T-helper 1 cell (primary cell): ENCODE measurements at places on chromosomes 2 and 18.

DNA sequence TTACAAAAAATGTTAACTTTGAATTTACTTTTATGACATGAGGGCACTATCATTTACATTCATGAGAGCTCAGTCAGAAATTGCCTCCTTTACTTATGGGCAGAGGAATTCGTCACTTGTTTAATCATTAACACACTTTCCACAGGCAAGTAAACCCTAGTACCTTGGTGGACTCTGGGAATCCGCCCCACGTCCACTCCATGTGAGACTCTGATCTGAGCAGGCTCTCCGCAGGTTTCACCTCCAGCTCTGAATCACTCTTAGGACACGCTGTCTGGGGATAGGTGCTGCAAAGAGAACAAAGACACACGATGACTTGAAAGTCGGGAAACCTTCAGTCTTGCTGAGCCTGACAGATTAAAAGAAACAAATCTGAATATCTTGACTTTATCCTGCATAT lies 73.6 kb downstream of the LPIN2 start:
- no peak for DNase-seq

- no peak for DNase-seq
These were observed 364.7 kb downstream of the ERBB4 start for GRCh38 chr2:212173756-212174510.

GRCh38 chr18:62165583-62165982 lies 21.3 kb downstream of the PIGN start:
- no peak for DNase-seq

- DNase-seq, result no peak
These were observed 28.0 kb downstream of the RFX8 start for GRCh38 chr2:101446869-101447268.

DNA sequence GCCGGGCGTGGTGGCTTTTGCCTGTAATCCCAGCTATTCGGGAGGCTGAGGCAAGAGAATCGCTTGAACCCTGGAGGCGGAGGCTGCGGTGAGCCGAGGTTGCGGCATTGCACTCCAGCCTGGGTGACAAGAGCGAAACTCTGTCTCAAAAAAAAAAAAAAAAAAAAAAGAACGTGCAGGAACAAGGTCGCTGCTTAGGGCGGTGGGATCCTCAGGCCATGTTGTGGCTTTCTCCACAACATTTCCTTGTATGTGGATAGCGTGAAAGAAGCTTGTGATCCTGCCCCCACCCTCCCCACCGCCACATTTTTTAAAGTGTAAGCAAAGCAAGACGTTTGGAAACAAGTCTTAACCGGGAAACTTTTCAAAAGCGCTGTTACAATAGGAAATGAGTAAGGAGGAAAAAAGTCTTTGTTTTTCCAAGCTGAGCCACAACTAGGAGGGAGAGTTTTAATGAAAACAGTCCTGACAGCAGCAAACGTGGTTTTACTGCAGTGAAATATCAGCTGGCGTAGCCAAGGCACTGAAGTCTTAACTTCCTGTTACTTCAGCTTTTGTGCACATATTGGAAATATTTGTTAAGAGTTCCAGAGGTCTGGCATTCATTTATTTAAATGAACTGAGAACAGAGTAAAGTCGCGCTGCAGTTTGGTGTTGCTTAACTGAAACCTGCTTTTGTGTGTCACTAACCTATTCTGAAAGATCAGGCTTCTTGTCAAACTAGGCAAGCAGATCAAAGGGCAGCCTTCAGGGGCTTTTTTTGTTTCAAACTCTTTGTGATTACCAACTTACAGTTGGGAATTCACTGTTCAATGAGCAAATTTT lies 3.8 kb downstream of the TGIF1 start:
- DNase-seq, result peak; percentile 22

GRCh38 chr2:225010804-225011203 lies 31.5 kb downstream of the DOCK10 start:
- no peak for DNase-seq

DNA sequence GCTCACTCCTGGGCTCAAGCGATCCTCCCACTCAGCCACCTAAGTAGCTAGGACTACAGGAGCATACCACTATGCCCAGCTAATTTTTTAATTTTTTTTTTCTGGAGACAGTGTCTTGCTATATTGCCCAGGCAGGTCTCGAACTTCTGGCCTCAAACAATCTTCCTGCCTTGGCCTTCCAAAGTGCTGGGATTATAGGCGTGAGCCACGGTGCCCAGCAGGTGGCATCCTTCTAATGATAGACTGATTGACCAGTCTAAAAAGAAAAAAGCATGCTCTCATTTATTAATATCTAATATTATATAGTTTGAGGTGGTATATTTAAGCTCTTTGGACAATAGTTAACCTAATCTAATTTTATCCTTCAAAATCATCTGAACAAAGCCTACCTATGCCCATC lies 198.6 kb downstream of the CAMKMT start:
- DNase-seq, result no peak

DNA sequence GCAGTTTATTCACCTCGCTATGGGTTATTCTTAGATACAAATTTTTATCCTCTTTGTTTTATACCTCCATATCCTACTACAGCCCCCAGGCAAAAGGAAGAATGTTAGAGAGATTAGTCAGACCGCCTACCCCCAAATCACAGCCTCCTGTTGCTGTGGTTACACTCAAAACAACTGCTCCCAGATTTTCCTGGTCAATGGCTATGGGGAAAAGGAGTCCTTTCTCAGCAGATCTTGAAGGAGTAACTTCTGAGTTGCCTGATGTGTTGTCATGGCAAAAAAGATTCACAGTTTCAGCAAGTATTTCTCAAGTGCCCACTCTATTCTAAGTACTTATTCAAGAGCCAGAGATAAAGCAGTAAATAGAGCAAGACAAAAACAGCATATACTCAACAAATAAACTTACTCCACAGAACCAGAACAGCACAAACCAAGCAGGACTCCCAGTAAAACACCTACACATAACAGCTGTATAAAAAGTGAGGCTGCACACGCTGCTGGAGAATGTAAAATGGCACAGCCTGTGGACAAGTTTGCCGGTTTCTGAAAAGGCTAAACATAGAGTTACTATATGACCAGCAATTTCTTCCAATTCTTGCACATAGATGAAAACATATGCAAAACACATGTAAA lies 104.8 kb downstream of the NOL10 start:
- DNase-seq, result no peak

- DNase-seq, result peak; percentile 64
These were observed 118.1 kb downstream of the MSH2 start for GRCh38 chr2:47520825-47521665.

DNA sequence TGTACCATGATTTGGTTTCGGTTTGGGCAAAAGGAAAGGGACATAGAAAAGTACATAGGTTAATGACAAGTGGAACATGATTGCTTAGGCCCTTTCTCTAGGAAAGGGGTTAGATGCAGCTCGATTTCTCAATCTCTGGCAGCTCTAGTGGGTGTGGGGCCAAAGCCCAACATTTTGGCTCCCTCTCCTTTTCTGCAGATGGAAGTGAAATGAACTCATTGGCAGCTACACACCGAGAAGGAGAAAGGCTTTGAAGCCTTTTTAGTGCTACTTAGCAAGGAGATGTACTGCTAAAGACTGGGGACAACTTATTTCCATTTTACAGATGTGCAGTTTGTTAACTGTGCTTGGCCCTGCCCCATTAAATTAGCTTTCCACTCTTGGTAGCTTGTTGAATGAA lies 93.8 kb downstream of the LYPD6B start:
- no peak for DNase-seq

GRCh38 chr18:68763083-68763482 lies 34.8 kb upstream of the CCDC102B start:
- DNase-seq, result no peak

GRCh38 chr2:202002381-202002780 lies 31.3 kb upstream of the FZD7 start:
- DNase-seq, result no peak

DNA sequence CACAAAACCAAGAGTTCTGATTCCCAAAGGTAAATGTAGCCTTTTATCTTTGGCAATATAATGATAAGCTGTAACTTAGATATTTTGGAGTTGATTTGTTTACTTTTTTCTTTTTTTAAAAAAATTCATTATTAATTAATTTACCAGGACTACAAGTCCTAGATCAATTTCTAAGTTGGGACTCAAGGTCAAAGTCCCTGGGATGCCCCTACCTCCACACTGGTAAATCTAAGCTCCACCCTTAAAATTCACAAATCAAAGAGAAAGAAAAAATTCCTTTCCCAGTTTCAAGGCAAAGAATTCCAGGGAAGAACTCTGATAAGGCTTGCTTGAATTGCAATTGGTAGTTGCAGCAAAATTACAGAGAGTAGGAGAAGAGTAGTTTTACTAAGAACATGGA lies 71.3 kb downstream of the MDH1 start:
- DNase-seq, result no peak

DNA sequence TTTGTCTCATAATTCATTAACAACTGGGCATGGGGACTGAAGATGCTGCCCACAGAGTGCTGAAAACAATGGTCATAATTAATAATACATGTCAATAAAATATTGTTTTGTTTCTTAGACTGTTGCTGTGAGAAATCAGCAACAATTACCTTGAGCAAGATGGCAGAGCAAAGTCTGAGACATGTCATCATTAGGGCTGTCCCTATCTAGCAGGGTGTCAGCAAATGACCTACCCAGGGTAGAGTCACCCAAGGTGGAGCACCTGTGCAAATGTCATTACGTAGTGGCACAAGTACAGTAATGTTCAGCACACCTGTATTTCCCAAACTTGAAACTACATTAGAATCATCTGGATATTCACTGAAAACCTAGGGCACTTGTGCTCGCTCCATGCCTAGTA lies 10.6 kb upstream of the IL36A start:
- no peak for DNase-seq

GRCh38 chr2:191629001-191629453 lies 48.9 kb upstream of the NABP1 start:
- DNase-seq, result no peak

GRCh38 chr2:230000118-230000841 lies 68.4 kb downstream of the SLC16A14 start:
- no peak for DNase-seq

- no peak for DNase-seq
These were observed 293.9 kb upstream of the PARD3B start for GRCh38 chr2:204251158-204251997.

GRCh38 chr2:210310550-210310949 lies 4.4 kb downstream of the MYL1 start:
- DNase-seq, result no peak

- DNase-seq, result no peak
These were observed 45.6 kb upstream of the GALNT3 start for GRCh38 chr2:165839610-165840009.

DNA sequence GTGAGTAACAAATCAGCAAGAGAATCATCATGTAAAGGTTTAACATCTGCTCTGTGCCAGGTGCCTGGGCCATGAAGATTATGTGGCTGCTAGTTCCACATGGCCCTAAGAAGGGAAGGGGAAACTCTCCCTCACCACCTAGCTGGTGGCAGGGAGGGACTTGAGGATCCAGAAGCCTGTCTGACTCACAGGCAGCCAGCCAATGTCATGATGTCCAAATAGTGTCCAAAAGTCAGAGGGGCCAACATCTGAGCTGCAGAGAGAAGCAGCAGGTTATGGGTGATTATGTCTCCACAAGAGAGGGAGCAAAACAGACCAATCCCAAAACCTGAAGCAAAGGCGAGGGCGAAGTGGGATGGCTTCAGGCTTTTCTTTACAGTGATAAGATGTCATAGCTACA lies 61.9 kb upstream of the SPP2 start:
- DNase-seq, result no peak

- DNase-seq, result no peak
These were observed 1.3 kb downstream of the SPTBN1 start for GRCh38 chr2:54457323-54458023.

DNA sequence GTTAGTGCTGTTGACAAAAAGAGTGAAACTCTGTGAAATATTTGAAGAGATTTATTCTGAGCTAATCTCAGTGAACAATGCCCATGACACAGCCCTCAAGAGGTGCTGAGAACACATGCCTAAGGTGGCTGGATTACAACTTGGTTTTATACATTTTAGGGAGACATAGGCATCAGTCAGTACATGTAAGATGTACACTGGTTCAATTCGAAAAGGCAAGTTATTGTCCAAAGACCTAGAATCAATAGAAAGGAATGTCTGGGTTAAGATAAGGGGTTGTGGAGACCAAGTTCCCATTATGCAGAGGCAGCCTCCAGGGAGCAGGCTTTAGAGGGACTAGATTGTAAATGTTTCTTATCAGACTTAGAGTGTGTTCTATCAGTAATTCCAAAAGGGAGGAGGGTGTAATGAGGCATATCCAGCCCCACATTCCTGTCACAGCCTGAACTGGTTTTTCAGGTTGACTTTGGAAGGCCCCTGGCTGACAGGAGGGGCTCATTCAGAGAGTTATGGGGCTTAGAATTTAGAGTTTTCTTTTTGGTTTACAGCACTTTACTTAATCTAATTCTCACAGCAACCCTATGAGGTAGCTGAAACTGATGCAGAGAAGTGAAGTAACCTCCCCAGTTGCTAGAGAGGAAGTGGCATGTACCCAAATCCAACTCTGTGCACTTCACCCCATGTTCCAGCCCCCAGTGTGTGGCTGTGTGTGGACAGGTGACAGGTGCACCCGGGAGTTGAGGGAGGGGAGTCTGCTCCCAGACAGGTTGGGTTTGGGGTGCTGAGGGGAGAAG lies 28.3 kb upstream of the ASAP2 start:
- DNase-seq, result no peak

- DNase-seq, result no peak
These were observed 13.3 kb downstream of the SLC20A1 start for GRCh38 chr2:112658839-112659667.

- DNase-seq, result no peak
These were observed 69.5 kb downstream of the TGFA start for GRCh38 chr2:70484086-70484485.

DNA sequence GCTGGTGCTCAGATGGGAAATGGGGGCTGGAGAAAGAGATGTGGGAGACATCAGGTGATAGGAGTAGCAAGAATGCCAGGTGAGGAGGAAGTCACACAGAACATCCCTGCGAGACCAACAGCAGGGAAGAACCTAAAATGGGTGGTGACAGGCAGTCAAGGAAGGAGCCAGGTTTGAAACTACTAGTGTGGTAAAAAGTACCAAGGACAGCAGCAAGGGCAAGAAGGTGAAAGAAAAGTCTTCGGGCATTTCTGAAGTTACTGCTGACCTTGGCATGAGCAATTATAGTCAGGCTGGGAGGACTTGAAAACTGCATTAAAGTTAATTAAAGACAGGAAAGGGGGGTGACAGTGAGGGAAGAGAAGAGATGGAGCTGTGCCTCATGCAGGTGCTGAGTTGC lies 410.4 kb downstream of the RAD51AP2 start:
- no peak for DNase-seq

- no peak for DNase-seq
These were observed 170.6 kb downstream of the DNAH6 start for GRCh38 chr2:84686783-84687476.

DNA sequence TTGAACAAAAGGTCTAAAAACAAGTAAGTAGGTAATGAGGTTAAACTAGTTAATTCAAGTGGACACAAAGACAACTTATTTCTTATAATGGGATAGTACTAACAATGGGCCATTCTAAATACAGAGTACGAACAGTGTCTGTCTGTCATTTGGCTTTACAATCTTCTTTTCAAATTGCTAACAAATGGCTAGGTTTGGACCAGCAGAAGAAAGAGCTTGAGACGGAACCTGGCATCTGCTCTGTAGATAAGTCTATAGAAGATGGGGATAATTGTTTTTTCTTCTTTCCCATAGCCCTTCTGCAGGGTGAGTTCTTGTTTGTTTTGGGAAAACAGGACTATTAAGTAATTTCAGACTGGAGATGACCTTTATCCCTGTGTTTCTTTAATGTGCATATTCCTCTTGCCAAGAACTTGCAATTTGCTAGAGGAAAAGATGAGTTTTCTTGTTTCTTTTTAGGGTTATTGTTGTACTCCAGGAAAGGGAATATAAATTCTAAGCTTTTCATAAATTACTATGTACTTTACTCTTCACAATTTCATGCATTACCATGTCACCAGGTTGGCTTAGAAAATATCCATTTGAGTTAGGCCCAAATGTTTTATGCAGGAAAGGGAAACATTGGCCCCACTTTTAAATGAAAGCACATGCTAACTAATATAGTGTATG lies 500.5 kb upstream of the SYT4 start:
- no peak for DNase-seq
